ENCODE measurements at places on chromosomes 7 and 10.
A peak's percentile ranks its signal among the peaks of the same experiment; 100 is the strongest.

DNA sequence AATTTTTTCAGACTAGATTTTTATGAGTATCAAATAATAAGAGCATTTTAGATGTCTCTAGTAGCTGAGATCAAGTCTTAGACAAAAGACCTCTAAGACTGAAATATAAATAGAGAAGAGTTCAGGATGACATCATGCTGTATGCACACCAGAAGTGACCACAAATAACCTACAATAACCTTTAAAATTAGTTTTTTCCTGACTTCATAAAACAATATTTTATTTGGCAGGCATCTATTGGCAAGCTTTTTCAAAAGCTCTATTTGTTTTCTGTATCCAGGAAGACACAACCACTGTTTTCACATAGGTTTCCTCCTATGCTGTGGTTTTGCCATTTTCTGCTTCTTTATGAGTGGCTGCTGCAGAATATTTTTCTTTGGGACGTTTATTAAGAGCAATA lies 359.1 kb downstream of the CRPPA start:
- no peak for DNase-seq
- H3K27ac ChIP-seq = no peak overlapping the region
- no peaks in the 10 kb centered on the region for H3K27me3 ChIP-seq

GRCh38 chr7:122260336-122260735 lies 44.2 kb downstream of the FEZF1 start:
- H3K4me1 ChIP-seq = no peaks in the 10 kb centered on the region
- H3K4me3 ChIP-seq = no peak overlapping the region
- H3K27me3 ChIP-seq = peaks cover 12% of the 10 kb centered on the region
- no peak for DNase-seq
- no peak overlapping the region for H3K27ac ChIP-seq

- no peaks in the 10 kb centered on the region for H3K36me3 ChIP-seq
- H3K27me3 ChIP-seq = peaks cover 16% of the 10 kb centered on the region
- H3K4me1 ChIP-seq = no peaks in the 10 kb centered on the region
- no peak overlapping the region for H3K4me3 ChIP-seq
- H3K27ac ChIP-seq = no peak overlapping the region
Observed at GRCh38 chr10:123512901-123513775, 153.0 kb upstream of the GPR26 start.

- no peaks in the 10 kb centered on the region for H3K36me3 ChIP-seq
- no peak for DNase-seq
- H3K27me3 ChIP-seq = no peaks in the 10 kb centered on the region
- no peak overlapping the region for H3K4me3 ChIP-seq
- H3K4me1 ChIP-seq = no peaks in the 10 kb centered on the region
Observed at GRCh38 chr7:94482796-94483195, 26.8 kb upstream of the CASD1 start.

DNA sequence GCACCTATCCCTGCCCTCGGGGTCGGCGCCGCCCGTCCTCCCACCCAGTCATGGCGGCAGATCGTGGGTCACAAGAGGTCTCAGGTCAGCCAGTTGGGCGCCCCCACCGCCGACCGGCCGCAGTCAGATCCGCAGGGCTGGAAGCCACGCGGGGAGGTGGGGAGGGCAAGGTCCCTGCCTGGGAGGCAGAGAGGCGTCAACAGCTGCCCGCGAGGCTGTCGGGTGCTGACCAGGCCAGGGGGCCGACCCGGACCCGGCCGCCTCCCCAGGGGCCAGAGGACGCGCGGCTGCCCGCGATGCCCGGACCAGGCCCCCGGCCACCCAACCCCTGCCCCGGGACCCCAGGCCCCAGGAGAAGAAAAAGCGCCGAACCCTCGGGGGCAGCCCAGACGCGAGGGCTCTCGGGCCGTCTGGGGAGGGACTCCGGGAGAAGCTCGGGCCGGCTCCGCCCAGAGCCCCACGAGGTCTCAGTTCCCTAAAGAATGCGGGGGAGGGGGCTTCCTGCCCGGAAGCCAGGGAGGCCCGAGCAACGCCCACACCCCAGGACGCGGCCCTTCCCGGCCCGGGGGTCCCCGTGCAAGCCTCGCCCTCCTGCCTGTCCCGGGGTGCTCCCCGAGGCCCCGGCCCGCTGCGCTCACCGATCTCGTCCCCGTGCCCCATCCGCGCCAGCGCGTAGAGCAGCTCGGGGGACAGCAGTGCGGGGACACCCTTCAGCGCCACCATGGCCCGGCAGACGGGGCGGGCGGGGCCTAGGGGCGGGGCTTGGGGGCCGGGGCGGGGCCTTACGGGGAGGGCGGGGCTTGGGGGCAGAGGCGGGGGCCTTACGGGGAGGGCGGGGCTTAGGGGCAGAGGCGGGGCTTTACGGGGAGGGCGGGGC lies at the start of gene FUOM:
Gene FUOM (minus strand): TSS at position 735 of the 877 bp plus-strand sequence. CDS start 12 bp downstream, at position 723.
- peaks cover 29% of the 10 kb centered on the region for H3K36me3 ChIP-seq
- no peak for DNase-seq
- H3K27me3 ChIP-seq = no peaks in the 10 kb centered on the region

DNA sequence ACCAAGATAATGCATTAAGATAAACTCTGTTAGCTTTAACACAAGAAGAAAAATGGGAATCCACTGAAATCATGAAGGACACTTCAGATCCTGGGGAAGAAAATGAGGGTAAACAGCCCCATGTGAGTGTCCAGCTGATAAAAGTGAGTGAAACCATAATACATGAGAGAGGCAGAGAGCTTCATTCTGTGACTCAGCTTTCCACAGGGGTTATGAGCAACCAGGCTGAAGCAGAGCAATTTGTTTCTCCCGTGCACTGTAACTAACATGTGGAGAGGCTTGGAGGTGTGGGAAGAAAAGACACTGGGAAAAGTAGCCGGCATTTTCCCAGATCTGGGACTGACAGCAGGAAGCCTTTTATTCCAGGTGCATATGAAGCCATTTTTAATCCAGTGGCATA lies 971.7 kb downstream of the ANKRD7 start:
- no peak overlapping the region for H3K4me3 ChIP-seq
- H3K27ac ChIP-seq = no peak overlapping the region
- no peak for DNase-seq
- H3K27me3 ChIP-seq = no peaks in the 10 kb centered on the region
- H3K36me3 ChIP-seq = no peaks in the 10 kb centered on the region

DNA sequence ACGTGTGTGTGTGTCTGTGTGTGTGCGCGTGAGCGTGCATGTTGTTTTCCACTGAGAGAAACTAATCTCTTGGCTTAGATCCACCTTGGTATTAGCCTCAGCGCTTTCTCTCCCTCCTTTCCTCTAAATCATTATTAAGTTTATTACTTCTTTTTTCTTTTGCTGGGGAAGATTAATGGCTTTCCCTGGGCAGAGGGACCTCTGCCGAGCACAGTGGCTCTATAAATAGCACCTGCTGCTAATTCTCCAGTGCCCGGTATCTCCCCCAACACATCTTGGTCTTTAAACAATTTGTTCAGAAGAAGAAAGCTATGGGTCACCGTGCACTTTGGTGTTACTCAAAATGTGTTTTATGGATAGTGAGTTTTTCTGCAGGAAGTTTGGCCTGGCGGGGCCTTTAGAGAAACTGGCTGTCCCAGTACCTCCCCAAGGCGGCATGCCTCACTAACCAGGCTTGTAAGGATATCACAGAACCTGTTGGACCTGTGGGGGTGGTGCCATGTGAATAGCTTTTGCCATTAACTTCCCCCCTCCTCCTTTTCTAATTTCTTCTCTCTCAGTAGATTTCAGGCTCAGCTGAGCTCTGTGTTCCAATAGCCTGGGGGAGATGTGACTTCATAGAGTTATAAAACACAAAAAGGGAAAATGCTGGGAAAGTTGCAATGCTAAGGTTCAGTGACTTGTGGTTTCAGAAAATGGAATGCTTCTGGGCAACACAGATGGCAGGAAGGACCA lies 70.1 kb upstream of the RAB11FIP2 start:
- H3K36me3 ChIP-seq = no peaks in the 10 kb centered on the region
- no peak overlapping the region for H3K27ac ChIP-seq

GRCh38 chr10:75287697-75288096 lies 51.9 kb upstream of the COMTD1 start:
- no peaks in the 10 kb centered on the region for H3K36me3 ChIP-seq
- H3K27ac ChIP-seq = no peak overlapping the region
- DNase-seq = no peak
- no peak overlapping the region for H3K4me3 ChIP-seq
- H3K27me3 ChIP-seq = no peaks in the 10 kb centered on the region
- peaks cover 14% of the 10 kb centered on the region for H3K4me1 ChIP-seq

DNA sequence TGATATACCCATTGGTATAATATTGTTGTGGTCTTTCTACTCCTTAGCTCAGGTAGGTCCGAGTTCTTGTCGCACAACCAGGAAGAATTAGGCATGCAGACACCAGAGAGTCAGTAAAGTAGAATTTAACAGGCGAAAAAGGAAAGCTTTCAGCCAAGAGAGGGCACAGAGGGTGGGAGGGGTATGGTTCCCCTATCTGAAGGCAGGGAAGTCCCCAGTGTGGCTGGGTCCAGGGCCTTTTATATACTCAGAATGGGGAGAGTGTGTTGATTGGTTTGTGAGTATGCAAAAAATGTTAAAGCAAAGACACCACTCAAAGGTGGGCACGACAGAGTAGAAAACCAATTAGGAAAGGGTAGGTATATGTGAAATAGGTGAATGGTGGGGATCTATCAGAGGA lies 53.9 kb downstream of the IMMP2L start:
- no peak overlapping the region for H3K27ac ChIP-seq
- H3K36me3 ChIP-seq = no peaks in the 10 kb centered on the region
- no peaks in the 10 kb centered on the region for H3K27me3 ChIP-seq
- no peaks in the 10 kb centered on the region for H3K4me1 ChIP-seq
- no peak overlapping the region for H3K4me3 ChIP-seq

GRCh38 chr10:72808001-72808400 lies 85.5 kb upstream of the OIT3 start:
- no peaks in the 10 kb centered on the region for H3K4me1 ChIP-seq
- no peak overlapping the region for H3K4me3 ChIP-seq
- H3K27ac ChIP-seq = no peak overlapping the region
- no peaks in the 10 kb centered on the region for H3K36me3 ChIP-seq
- no peak for DNase-seq

DNA sequence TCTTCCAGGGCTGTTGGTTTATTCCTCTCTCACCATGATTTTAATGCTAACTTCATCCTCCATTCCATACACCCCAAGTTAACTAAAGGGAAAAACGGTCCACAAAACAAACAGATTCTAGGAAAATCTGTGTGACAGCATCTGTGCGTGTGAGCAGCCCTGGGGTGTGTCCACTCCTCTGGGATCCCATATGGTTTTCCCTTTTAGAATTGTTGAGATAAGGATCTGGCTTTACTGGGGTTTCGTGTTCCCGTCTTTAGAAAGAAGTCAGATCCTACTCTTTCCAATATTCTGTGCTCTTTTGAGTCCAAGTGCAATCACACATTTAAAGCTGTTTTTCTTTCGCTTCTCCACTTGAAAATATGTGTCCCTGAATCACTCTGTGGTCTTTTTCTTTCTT lies 257.1 kb downstream of the KLF6 start:
- no peak overlapping the region for H3K4me3 ChIP-seq
- no peak overlapping the region for H3K27ac ChIP-seq
- H3K27me3 ChIP-seq = no peaks in the 10 kb centered on the region
- H3K36me3 ChIP-seq = no peaks in the 10 kb centered on the region

GRCh38 chr7:148944935-148945934 lies 61.1 kb upstream of the EZH2 start:
- no peaks in the 10 kb centered on the region for H3K36me3 ChIP-seq
- no peaks in the 10 kb centered on the region for H3K27me3 ChIP-seq
- H3K4me1 ChIP-seq = peaks cover under 1% of the 10 kb centered on the region
- DNase-seq = no peak
- no peak overlapping the region for H3K27ac ChIP-seq
- H3K4me3 ChIP-seq = no peak overlapping the region

DNA sequence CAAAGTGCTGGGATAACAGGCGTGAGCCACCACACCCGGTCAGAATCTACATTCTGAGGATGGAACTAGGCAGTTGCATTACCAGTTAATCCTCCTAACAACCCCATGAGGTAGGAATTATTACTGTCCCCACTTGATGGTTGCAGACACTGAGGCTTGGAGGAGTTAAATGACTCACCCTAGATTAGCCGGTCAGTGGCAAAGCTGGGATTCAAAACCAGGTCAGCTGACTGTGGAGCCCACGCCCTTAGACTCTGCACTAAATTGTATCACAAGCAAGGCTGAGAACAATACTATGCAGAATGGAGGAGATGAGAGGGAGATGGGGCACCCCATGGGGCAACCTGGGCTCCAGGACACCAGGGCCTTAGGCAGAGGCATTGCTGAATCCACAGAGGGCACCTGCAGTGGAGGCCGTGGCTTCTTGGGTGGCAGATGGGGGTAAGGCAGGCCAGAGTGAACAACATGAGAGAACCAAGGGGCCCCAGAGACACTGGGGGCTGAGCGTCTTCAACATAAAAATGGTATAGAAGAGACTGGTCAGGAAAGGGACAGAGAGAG lies 723.4 kb downstream of the PARD3 start:
- H3K27ac ChIP-seq = no peak overlapping the region
- no peak for DNase-seq

- DNase-seq = no peak
- H3K27me3 ChIP-seq = no peaks in the 10 kb centered on the region
- no peak overlapping the region for H3K4me3 ChIP-seq
- no peak overlapping the region for H3K27ac ChIP-seq
- H3K4me1 ChIP-seq = peaks cover 7% of the 10 kb centered on the region
Observed at GRCh38 chr10:80290474-80291220, 1.2 kb upstream of the MAT1A start.

GRCh38 chr10:49404321-49404878 lies 8.5 kb upstream of the DRGX start:
- DNase-seq = no peak
- H3K36me3 ChIP-seq = no peaks in the 10 kb centered on the region
- H3K27ac ChIP-seq = no peak overlapping the region

DNA sequence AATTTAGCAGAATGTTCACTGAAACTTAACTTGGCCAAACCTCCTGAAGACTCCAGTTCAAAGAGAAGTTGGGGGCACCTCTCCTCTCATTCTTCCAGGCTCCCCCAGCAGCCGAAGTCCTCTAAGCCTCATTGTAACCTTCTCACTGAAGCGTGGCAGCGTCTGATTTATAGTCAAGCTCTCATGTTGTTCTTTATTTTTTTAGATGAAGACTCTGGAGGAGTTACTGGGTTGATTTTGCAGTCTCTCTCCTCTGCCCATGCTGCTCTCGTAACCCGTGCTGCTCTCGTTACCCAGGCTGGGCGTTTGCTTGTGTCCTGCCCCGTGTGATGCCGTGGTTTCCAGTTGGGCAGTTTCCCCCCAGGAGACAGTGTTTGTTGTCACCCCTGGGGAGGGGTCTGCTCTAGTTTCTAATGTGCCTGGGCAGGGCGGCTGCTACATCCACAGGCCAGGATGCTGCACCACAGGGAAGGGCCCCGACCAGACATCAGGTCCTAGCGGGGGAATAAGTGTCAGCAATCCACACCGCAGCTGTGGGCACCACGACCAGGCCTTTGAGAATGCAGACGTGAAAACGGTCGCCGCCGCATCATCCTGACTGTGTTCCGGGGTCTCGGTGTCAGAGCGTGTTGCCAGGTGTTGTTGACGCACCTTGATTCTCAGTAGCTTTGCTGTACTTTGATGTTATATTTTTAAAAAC lies 65.2 kb downstream of the WDR37 start:
- no peaks in the 10 kb centered on the region for H3K27me3 ChIP-seq
- H3K36me3 ChIP-seq = peaks cover 79% of the 10 kb centered on the region
- no peak for DNase-seq
- H3K4me3 ChIP-seq = no peak overlapping the region

GRCh38 chr10:125629758-125630376 lies 53.1 kb downstream of the TEX36 start:
- DNase-seq = peak; percentile 44
- peaks cover 10% of the 10 kb centered on the region for H3K27me3 ChIP-seq
- H3K36me3 ChIP-seq = no peaks in the 10 kb centered on the region
- H3K27ac ChIP-seq = no peak overlapping the region
- no peaks in the 10 kb centered on the region for H3K4me1 ChIP-seq
- H3K4me3 ChIP-seq = no peak overlapping the region
